Posterior vena cava (tissue), 2 donors: ENCODE measurements at places on chromosomes 11 and 22. TPM values are rescaled to one million over a fixed set of nuclear protein-coding genes. Genes with fewer than 3 reads are reported as not detected.

Gene ROBO4
- 23.4 TPM for total RNA-seq

Gene ZFTA
- total RNA-seq: 13.0 TPM

Gene NPAT
- total RNA-seq: 12.3 TPM

DNA sequence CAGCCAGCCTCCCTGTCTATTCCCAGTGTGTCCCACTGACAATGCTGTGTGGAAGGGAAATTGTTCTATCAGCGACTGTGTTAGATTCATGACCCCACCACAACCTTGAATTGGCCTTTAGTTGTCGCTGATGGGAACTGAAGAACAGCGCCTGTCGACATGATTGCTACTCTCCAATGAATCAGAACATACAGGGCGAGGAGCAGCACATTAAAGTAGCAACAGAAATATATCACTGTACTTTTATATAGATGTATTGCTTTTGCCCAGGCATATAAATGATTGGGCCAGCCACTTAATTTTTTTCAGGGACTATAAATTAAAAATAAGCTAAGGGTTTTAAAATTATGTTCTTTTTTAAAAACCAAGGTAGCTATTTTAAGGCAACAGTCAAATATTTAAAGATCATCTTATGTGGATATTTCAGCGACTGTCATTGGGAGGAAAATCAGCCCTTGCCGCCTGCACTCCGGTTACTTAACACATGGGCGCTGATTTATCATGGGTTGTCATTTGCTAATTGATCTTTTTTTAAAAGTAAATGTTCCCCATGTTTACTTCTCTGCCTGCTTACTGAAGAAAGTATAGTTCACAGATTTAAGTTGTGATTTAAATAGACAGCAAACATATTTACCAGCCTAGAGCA is 42.1 kb downstream of the ARL14EP start:
- DNase-seq: no peak

DNA sequence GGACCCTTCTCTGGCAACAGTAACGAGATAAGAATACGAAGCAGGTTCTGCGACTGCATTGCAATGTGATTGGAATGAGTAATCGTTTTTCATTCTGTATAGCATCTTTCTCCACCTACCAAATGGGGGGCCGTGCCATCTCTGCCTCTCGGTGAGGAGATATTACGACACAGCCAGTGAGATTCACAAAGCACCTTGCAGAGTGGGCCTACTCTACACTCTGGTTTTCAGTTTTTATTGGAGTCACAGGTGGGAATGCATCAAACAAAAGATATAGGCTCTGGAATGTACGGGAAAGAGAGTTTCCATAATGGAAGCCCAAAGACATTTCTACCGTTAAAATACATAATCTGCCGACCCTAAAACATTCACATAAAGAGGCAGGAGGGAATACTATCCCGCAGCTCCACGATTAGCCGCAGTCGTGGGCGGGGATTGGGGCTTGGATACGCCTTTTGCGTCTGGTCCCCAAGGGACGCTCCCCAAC is 423 bp upstream of the RTN3 start:
- no peak for DNase-seq

DNA sequence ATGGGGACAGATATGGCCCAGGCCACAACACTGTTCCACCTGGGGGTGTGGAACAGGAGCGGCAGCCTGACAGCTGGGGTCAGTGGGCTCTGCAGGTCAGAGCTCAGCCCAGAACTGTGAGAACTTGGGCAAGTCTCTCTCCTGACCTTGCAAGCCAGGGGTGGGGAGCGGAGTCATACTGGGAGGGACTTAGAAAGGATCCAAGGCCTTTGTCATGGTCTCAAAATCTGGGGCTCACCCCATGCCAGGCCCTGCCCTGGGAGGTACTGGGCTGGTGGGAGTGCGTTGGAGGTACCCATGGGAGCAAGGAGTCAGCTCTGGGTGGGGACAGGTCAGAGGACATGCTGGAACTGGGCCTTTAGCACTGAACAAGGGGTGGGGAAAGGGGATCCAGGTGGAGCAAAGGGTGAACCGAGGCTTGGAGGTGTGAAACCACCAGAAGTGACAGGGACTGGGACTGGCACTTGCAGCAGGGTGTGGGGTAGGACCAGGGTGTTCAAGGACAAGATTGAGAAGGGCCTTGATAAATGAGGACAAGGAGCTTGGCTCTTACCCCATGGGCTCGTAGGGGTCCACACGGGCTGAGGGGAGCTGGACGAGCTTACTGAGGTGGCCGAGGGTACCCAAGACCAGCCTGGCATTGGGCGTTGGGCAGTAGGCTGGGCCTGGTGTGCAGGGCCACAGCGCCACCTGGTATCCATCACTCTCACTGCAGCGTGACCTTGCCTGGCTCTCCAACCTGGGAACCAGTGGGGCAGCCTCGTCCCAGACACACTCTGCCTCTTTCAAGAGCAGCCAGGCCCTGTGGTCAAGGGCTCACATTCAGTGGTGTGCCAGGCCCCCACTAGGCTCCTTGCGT is 7.4 kb upstream of the PMM1 start:
- peak; percentile 82 for DNase-seq

DNA sequence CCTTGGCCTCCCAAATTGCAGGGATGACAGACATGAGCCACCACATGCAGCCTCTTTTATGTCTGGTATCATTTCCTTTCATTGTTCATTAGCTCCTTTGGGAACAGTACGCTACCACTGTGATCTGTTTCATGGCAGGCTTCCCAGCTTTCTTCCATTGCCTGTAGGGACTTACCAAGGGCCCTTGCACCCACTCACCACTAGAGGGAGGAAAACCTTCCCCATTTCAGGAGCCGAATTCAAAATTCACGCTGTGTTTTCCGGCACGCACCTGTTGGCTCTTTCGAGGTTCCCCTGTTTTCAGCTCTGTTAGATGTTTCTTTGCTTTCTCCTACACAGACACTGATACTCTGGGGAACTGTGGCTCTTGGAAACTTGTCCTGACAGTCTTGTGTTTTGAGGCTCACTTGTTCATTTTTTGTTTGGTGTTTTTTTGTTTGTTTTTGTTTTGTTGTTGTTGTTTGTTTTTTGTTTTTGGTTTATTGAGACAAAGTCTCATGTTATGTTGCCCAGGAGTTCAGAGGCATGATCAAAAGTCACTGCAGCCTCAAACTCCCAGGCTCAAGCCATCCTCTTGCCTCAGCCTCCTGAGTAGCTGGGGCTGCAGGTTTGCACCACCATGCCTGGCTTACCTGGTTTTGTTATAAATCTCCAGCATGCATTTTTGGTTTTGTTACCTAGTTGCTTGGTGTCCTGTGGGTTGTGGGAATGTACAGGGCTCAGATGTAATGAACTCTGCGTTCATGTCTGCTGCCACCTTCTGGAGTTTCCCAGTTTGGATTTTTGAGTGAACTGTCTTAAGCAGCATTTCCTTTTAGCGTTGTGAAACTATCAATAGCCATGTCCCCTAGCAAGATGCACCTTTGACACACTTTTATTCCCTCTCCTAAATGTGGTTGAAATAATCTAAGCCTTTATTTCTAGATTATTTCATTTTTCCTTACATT is 2.3 kb downstream of the KRTAP5-11 start:
- DNase-seq: peak; percentile 59

DNA sequence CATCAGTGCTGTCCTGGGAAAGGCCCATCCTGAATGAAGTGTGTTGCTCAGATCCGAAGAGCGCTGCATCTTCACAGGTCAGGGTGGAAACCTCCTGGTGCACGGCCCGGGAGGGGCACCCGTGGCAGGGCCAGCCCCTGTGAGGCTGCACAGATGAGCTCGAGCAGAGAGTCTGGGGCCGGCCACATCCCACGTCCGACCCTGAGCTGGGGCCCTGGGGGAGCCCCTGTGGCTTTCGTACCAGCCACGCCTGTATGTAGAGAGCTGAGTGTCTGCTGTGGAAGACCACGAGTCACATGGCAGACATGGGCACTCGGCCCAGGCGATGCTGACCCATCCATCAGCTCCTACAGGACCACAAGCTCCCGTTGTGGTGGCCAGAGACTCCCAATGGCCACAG is 24.9 kb upstream of the SEPTIN5 start:
- DNase-seq: peak; percentile 64

DNA sequence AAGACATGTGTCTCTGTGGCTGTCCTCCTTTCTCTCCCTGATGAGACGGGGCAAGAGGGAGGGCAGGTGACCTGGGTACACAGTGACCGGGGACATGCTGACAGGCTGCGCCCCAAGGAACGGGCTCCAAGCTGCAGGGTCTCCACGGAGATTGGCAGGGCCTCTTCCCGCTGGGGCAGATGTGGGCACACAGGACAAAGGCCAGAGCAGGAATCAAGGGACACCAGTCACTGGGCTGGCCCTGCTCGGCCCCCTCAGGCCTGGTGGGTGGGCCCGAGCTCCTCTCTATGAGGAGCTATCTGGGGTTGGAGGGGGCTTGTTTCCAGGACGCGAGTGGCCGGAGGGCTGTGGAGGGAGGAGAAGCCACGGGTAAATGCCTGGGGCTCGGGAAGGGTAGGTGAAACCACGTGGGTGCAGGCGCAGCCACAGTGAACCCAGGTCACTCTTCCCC is 11.2 kb downstream of the PNPLA5 start:
- peak; percentile 46 for DNase-seq

- DNase-seq: peak; percentile 76
Observed at GRCh38 chr11:72789493-72790131, 4.2 kb downstream of the STARD10 start.

GRCh38 chr11:19680829-19681368 is 31.7 kb upstream of the NAV2 start:
- DNase-seq: no peak

DNA sequence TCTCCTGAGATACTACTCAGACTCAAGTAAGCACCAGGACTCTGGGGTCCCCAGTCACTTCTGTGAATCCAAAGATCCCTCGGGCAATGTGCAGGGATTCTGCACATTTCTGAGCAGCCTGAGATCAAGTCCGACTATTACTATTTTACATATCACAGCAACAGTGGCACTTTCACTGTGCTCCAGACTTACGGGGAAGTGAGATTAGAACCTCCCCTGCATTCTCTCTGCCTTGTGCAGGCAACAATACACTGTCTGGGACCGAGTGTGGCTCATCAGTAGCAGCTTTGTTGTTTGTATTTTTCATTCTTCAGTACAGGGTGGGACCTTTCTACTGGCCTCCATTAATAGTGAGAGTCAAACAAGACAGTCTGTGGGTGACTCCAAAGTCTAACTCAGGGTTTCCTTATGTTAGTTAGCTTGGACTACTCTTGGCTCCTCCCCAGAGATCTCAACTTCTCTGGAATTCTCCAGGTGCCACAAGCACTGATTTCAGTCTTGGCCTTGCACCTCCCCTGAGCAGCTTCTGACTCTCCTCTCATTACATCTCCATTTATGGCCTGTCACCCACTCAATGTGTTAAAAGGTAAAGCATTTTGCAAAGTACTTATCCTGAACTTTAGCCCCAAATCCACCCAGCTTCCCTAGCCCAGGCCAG is 76.2 kb upstream of the TOP3B start:
- DNase-seq: no peak

DNA sequence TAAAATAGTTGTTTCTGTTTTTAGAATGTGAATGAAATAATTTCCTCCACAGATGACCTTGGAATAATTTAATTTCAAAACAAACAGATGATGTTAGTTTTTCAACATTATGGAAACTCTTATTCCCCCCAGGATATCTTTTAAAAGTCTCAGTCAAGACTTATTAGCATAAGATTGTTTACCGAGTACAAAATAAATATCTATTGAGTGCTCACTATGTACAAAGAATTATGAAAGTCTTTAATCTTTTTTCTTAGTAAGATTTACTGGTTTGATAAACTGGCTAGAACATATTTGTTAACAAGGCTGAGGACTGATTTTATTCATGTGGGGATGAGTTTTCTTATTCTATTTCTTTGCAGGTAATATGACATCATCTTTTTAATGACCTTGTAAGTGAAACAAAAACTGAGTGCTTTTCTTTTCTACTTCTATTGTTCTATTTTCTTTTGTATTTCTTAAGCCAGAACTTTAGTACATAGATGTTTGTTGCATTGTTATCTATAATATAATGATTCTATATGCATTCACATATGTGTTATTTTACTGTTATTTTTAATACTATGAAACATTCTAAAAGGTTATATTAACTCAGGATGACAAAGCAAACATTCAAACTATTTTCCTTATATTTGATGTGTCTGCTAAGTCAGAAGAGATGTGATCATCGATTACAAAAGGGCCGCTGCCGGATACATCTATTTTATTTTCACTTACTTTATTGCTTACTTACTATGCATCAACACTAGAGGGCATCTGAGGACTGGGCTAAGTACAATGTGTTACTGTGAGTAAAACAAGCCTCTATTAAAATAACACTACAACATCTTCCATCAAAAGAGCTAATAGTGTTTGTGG is 111.0 kb upstream of the ARHGAP42 start:
- DNase-seq: no peak

- DNase-seq: no peak
Observed at GRCh38 chr11:28058333-28058732, 49.6 kb downstream of the KIF18A start.
